Endothelial cell of umbilical vein (primary cell): ENCODE measurements at places on chromosomes 7 and 10. TPM values are rescaled to one million over a fixed set of nuclear protein-coding genes. Genes with fewer than 3 reads are reported as not detected.
A peak's percentile ranks its signal among the peaks of the same experiment; 100 is the strongest.

GRCh38 chr7:44184873-44185446 lies 4.3 kb downstream of the GCK start:
- DNase-seq, result no peak

The NUTM2E gene
- total RNA-seq, result 0.30 TPM in 1 of 2 replicates, not detected in the other

- peak; percentile 19 for DNase-seq
Observed at GRCh38 chr10:75395932-75396630, 5.5 kb downstream of the ZNF503 start.

The STAMBPL1 gene
- total RNA-seq, result 1.0 and 1.8 TPM in 2 replicates

- no peak for DNase-seq
Observed at GRCh38 chr7:43535810-43536585, 46.9 kb upstream of the STK17A start.

The OR2A7 gene
- 0.21 TPM in 1 of 2 replicates, not detected in the other for total RNA-seq

GRCh38 chr7:100247152-100247757 lies 27.5 kb downstream of the PVRIG start:
- peak; percentile 3 for DNase-seq

The AKR1C4 gene
- not detected in 2 replicates for total RNA-seq

DNA sequence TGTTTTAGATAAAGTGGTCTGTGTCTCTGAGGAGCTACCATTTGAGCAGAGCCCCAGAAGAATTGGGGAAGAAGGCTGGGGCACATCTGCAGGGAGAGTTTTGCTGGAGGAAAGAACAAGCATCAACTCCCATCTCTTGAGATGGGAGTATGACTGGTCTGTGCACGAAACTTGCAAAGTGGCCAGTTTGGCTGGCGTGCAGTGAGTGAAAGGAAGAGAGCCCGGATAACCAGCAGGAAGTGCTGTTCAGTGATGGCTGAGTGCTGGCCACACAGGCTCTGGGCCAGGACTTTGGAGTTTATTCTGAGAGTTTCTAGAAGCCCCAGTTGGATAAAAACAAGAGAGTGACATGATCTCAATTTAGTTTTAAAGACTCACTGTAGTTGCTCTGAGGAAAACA lies 34.4 kb upstream of the SVIL start:
- peak; percentile 78 for DNase-seq

DNA sequence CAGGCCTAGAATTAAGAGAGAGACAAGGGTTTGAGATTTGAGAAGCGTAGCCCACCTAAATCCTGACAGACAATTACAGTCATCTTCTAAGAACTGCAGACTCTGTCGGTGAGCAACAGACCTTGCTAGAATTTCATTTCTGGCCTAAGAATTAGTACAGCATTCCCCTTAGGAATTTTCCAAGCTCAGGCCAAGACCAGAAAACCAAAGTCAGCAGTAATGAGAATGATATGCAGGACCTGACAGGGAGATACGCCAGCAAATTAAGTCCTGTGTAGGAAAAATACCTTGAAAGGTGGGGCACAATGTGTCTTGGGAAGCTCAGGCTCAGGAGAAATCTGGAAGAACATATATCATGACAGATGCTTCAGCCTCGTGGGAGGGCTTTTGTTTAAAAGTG lies 52.7 kb upstream of the HERPUD2 start:
- no peak for DNase-seq

The TRIM50 gene
- total RNA-seq, result not detected in 2 replicates

GRCh38 chr10:47456794-47457527 lies 27.0 kb downstream of the ANXA8 start:
- no peak for DNase-seq

- no peak for DNase-seq
Observed at GRCh38 chr7:24595671-24596418, 22.6 kb downstream of the PALS2 start.

- DNase-seq, result no peak
Observed at GRCh38 chr7:24827027-24827426, 69.8 kb upstream of the GSDME start.

The VGF gene
- total RNA-seq, result not detected in 2 replicates

DNA sequence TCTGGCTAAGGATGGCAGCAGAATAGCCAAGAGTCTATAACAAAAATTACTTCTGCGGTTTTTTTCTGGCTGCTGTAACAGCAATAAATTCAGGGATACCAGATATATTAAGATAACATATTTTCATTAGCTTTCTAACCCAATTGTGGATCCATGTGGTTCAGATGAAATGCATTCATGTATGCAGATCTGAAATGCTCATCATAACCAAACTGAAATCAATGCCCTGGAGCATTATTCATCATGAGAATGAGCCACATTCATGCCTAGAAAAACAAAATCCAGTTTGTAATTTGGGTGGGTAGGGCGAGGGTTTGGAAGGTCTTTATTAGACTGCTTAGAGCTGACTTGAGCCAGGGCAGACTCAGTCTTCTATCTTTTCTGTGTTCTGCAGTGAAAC lies 69.8 kb upstream of the SEMA3A start:
- no peak for DNase-seq

The ABCB4 gene
- total RNA-seq, result 0.09 and 0.15 TPM in 2 replicates

GRCh38 chr7:21169667-21170580 lies 258.0 kb upstream of the SP4 start:
- DNase-seq, result no peak

DNA sequence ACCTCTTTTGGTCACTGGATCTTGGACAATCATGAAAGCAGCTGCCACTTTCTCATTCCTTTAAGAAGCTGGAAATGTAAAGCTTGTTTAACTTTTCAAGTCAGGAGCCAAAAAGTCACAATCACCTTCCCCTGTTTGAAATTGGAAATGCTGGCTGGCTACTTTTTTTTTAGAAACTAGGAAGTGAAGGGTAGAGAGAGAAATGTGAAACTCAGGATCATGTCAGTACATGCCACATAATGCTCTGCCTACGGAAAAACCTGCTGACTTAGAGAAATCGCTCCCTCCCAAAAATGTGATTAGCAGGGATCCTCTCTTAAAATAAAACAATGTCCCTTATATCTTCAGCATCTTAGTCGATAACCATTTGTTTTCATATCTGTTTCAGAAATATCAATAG lies 188.4 kb upstream of the C7orf33 start:
- no peak for DNase-seq
